ENCODE measurements at places on chromosomes 3 and 15. TPM values are rescaled to one million over a fixed set of nuclear protein-coding genes. Genes with fewer than 3 reads are reported as not detected.

- H3K4me1 ChIP-seq: no peaks in the 10 kb centered on the region
- H3K4me3 ChIP-seq: no peak overlapping the region
- no peak for ATAC-seq
Observed at GRCh38 chr3:29601861-29602585, 321.2 kb downstream of the RBMS3 start.

DNA sequence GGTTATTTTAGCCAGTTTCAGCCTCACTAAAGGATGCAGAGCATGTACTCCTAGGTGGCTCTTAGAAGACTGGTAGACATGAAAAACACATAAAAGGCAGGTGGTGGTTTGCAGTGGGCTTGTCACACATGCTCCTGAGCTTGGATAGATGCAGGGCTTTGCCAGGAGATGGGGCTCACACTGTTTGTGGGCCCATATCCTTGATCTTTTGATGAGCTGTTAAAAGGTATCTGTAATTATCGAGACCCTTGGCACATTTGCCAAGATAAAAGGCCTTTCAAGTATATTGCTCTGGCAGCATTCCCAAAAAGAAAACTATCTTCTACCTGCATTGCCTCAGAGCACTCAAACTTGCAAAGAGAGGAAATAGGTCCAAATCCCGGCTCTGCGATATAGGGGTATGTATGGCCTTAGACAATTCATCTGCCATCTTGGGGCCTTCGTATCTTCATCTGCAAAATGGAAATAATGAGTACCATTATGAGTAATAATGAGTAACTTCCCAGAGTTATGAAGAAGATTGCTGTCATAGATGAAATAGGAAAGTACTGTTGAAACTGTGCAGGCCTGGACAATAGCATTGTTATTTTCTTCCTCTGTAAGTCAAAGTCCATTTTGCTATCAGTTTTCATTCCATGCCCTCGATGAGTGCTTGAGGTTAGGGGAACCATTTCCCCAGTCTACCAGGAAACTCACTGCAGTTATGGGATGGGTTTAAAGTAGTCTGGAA is 172.7 kb downstream of the SYNPR start:
- no peak for ATAC-seq
- H3K4me1 ChIP-seq: no peaks in the 10 kb centered on the region
- H3K27me3 ChIP-seq: peaks cover 2% of the 10 kb centered on the region
- no peak overlapping the region for H3K27ac ChIP-seq
- H3K4me3 ChIP-seq: no peak overlapping the region
- no peaks in the 10 kb centered on the region for H3K36me3 ChIP-seq

SNRPN gene
- total RNA-seq: 38.5 TPM

DNA sequence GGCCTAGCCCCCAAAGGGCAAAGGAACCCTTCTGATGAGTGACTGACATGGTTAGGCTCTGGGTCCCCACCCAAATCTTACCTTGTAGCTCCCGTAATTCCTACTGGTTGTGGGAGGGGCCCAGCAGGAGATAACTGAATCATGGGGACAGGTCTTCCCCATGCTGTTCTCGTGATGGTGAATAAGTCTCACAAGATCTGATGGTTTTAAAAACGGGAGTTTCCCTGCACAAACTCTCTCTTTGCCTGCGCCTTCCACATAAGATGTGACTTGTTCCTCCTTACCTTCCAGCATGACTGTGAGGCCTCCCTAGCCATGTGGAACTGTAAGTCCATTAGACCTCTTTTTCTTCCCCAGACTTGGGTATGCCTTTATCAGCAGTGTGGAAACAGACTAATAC is 16.9 kb downstream of the TKT start:
- H3K36me3 ChIP-seq: peaks cover 79% of the 10 kb centered on the region
- H3K27ac ChIP-seq: no peak overlapping the region
- no peaks in the 10 kb centered on the region for H3K27me3 ChIP-seq
- H3K4me1 ChIP-seq: peaks cover 4% of the 10 kb centered on the region
- no peak overlapping the region for H3K4me3 ChIP-seq

DNA sequence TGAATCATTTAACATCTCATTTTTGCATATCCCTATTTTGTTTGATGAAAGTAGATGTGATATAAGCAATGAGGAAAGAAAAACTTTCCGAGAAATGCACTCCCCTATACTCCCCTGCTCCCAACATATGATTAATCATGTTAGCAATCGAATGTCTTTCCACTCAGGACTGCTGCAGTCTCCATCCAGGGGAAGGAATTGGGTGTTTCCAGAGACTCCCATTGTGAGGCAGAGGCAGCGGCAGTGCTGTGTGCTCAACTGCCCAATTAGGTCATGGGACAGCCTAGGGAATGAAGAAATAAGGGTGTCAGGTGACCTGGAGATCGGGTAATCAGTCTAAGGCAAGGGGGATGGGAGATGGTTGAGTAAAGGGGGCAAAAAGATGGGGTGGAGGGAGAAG is 268.6 kb upstream of the MEIS2 start:
- ATAC-seq: no peak
- no peak overlapping the region for H3K27ac ChIP-seq
- no peaks in the 10 kb centered on the region for H3K27me3 ChIP-seq
- no peak overlapping the region for H3K4me3 ChIP-seq

DNA sequence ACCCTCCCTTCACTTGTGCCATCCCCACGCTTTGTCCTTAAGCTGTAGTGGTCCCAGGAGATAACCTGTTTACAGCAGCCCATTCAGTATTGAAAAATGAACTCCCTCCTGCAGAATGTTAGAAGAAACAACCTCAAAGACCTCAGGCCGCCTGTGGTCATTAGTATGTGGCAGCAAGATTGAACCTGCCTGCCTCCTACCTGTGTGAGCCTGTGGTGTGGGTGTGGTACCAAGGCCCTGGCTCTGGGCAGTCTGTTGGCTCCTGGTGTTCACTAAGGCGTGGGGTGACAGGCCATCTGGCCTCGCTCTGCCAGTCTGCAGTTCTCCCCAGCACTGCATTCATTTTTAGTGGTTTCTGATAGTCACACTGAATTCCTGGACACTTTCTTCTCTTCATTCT is 21.0 kb downstream of the LSM3 start:
- H3K4me1 ChIP-seq: peaks cover 5% of the 10 kb centered on the region
- no peak for ATAC-seq
- H3K27ac ChIP-seq: peak overlapping the region; percentile 5
- no peaks in the 10 kb centered on the region for H3K27me3 ChIP-seq

- H3K27ac ChIP-seq: peak overlapping the region; percentile 64
- ATAC-seq: peak; percentile 76
- peaks cover 26% of the 10 kb centered on the region for H3K4me1 ChIP-seq
- peak overlapping the region; percentile 44 for H3K4me3 ChIP-seq
Observed at GRCh38 chr3:122233101-122233952, 49.9 kb downstream of the CASR start.

COL8A1 gene
- total RNA-seq: 0.09 TPM

DNA sequence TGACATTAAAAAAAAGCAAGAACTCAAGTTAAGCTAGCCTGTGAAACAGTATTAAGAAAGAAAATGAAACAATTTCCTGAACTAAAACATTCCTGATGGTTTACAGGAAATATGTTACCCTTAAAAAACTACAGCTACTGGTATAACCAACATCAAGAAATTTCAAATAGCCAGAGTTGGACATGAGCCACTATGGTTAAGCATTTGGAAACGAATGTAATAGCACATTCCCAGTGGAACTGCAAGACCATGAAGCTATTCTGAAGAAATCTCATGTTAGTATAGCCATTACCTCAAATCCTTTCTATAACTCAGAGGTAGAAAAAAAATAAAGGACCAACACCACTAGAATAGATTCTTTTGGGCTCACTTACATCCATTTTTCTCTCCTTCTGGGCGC is 30.2 kb downstream of the CPNE4 start:
- H3K27me3 ChIP-seq: peaks cover 12% of the 10 kb centered on the region
- no peaks in the 10 kb centered on the region for H3K4me1 ChIP-seq
- H3K36me3 ChIP-seq: no peaks in the 10 kb centered on the region
- H3K27ac ChIP-seq: no peak overlapping the region

- no peaks in the 10 kb centered on the region for H3K36me3 ChIP-seq
- peaks cover 11% of the 10 kb centered on the region for H3K27me3 ChIP-seq
- no peak overlapping the region for H3K27ac ChIP-seq
Observed at GRCh38 chr3:115937054-115937453, 313.7 kb downstream of the GAP43 start.

CFAP44 gene
- total RNA-seq: 11.6 TPM

GRCh38 chr15:50418041-50418583 is 6.1 kb upstream of the USP8 start:
- no peak overlapping the region for H3K4me3 ChIP-seq
- H3K27ac ChIP-seq: no peak overlapping the region
- H3K36me3 ChIP-seq: no peaks in the 10 kb centered on the region
- H3K4me1 ChIP-seq: no peaks in the 10 kb centered on the region

ITIH1 gene
- total RNA-seq: not detected

CFAP100 gene
- total RNA-seq: not detected

CLDN1 gene
- total RNA-seq: 0.11 TPM

- peaks cover 15% of the 10 kb centered on the region for H3K27me3 ChIP-seq
- H3K4me1 ChIP-seq: no peaks in the 10 kb centered on the region
- H3K36me3 ChIP-seq: no peaks in the 10 kb centered on the region
- no peak overlapping the region for H3K27ac ChIP-seq
Observed at GRCh38 chr15:71094137-71094536, 21.1 kb upstream of the THSD4 start.

DNA sequence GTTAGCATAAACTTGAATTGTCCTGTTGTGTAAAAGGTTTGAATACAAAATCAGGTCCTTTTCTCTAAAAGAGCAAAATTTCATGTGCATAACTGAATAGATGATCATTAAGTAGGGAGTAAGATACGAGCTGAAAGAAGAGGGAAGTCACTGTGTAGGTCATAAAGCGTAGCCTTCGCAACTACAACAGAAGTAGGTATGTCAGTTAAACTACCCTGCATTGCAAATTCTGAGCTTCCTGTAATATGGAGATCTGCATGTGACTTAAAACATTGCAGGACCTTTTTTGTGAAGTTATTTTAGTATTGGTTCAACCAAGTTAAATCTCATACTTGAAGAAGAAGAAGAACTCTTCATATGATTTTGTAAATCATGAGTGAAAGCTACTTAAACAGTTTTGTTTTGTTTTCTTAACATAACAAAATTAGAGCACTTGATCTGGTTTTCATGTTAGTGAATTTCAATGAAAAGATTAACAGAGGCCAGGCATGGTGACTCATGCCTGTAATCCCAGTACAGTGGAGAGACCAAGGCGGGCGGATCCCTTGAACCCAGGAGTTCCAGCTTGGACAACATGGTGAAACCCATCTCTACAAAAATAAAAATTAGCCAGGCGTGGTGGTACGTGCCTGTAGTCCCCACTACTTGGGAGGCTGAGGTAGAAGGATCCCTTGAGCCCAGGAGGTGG is 26.4 kb downstream of the ARMC8 start:
- peaks cover 8% of the 10 kb centered on the region for H3K4me1 ChIP-seq
- H3K27me3 ChIP-seq: no peaks in the 10 kb centered on the region
- ATAC-seq: no peak
- H3K27ac ChIP-seq: no peak overlapping the region
- peaks cover 57% of the 10 kb centered on the region for H3K36me3 ChIP-seq
- H3K4me3 ChIP-seq: no peak overlapping the region

NLGN1 gene
- not detected for total RNA-seq

GRCh38 chr3:188407158-188407880 is 253.4 kb downstream of the LPP start:
- H3K4me3 ChIP-seq: no peak overlapping the region
- ATAC-seq: no peak
- H3K4me1 ChIP-seq: peaks cover 12% of the 10 kb centered on the region
- peaks cover 38% of the 10 kb centered on the region for H3K36me3 ChIP-seq
- no peaks in the 10 kb centered on the region for H3K27me3 ChIP-seq

KLHL40 gene
- total RNA-seq: not detected

DNA sequence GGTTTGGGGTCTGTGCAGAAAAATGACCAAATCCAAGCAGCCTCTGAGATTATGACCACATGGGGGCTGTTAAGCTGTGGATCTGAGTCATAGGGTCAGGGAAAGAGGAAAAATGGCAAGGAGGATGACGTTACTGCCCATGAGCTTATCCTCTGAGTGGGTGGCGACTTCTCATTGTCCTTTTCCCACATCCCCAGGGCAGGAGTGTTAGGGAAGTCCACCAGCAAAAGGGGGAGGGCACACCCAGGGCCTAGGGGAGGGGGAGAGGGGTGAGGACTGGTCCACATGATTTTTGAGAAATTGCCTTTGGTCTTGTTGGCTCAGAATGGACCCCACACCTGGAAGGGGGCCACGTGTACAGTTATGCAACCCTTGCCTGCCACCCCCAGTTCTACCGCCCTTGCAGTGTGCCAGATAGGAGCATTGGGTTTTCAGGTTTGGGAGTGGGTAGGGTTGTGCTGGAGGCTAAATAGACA is 2.6 kb downstream of the CD276 start:
- peaks cover 6% of the 10 kb centered on the region for H3K36me3 ChIP-seq
- H3K4me3 ChIP-seq: no peak overlapping the region
- peaks cover 36% of the 10 kb centered on the region for H3K27me3 ChIP-seq

GRCh38 chr15:30979457-30979856 is 12.0 kb downstream of the MTMR10 start:
- H3K27me3 ChIP-seq: no peaks in the 10 kb centered on the region
- H3K36me3 ChIP-seq: peaks cover 68% of the 10 kb centered on the region
- peaks cover 24% of the 10 kb centered on the region for H3K4me1 ChIP-seq
- ATAC-seq: no peak
- H3K4me3 ChIP-seq: no peak overlapping the region

GRCh38 chr15:74193299-74193718 is 9.3 kb downstream of the STRA6 start:
- no peaks in the 10 kb centered on the region for H3K36me3 ChIP-seq
- H3K27ac ChIP-seq: no peak overlapping the region
- ATAC-seq: no peak
- no peaks in the 10 kb centered on the region for H3K4me1 ChIP-seq
- no peaks in the 10 kb centered on the region for H3K27me3 ChIP-seq

- no peak overlapping the region for H3K27ac ChIP-seq
- no peaks in the 10 kb centered on the region for H3K4me1 ChIP-seq
- H3K27me3 ChIP-seq: peaks cover 43% of the 10 kb centered on the region
- ATAC-seq: no peak
Observed at GRCh38 chr3:43872301-43872700, 181.6 kb downstream of the ABHD5 start.

DNA sequence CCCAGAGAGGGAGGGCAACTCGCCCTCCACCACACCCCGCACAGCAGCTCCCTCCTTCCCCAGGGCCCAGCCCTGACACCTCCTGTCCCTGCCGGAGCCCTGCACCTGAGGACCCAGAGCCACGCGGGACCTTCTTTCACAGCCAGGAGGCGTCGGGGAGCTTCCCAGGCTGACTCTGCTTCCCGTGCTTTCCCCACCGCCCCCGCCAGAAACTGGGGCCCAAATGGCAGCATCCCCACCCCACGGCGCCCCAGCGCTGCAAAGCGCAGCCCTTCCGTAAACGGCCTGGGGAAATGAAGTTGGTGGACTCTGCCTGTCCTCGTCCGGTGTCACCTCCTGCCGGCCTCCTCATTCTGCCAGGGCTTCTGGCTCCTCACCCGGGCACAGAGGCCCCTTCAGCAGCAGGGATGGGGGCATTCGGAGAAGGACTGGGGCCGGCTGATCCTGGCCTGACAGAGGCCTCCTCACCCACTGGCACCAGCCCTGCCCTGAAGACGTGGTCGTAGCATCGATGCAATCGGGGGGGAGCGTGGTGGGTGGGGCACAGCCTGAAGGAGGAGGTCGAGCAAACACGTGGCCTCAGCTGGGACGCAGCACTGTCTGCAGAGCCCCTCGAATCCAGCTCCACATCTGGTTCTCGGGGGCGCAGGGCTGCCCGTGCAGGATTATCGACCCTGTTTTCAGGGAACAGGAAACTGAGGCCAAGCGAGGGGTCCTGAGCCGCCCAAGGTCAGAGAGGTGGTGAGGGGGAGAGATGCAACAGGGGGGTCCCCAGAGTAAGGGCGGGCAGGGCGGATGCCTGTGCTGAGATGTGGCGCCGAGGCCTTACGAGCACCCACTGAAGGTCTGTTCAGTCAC is 235.4 kb downstream of the XXYLT1 start:
- H3K27ac ChIP-seq: no peak overlapping the region
- H3K36me3 ChIP-seq: no peaks in the 10 kb centered on the region
- peaks cover 17% of the 10 kb centered on the region for H3K27me3 ChIP-seq
- ATAC-seq: no peak
- no peaks in the 10 kb centered on the region for H3K4me1 ChIP-seq
